IMR-90 (cell line): ENCODE measurements at places on chromosomes 7 and 10. TPM values are rescaled to one million over a fixed set of nuclear protein-coding genes. Genes with fewer than 3 reads are reported as not detected.

DNA sequence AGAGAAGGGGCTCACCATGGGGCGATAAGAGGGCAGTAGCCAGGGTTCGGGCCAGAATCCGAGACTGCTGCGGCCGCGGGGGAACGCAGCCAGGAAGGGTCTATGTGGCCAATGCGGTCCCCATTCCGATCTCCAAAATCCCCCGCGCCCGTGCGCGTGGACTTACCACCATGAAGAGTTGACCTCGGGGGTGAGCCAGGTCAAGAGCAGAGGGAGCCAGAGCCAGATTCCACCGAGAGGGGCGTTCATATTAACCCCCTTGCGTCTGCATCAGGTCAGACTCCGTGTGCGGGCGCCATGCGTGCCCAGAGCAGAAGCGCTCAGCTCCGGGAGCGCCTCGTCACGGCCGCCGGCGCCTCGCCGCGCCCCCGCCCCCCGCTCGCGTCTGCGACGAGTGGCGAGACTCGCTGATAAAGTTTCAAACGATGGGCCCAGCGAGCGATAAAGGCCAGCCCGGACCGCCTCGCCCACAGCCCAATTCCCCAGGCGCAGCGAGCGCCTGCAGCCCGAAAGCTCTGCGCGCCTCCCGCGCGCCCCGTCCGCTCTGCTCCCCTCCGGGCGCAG lies at the start of gene WNT2:
TSS of gene WNT2 (minus strand) at position 318 of the 564 bp plus-strand sequence. CDS start at position 249, 69 bp downstream.
- H3K27me3 ChIP-seq, result peaks cover 30% of the 10 kb centered on the region
- peaks cover 6% of the 10 kb centered on the region; the same call in 1 of the 2 replicates for H3K36me3 ChIP-seq
- peak within 1 kb of the TSS; percentile 8; the same call in 1 of the 2 replicates for H3K27ac ChIP-seq
- H3K4me1 ChIP-seq, result peaks cover 7% of the 10 kb centered on the region; the same call in 1 of the 2 replicates

DNA sequence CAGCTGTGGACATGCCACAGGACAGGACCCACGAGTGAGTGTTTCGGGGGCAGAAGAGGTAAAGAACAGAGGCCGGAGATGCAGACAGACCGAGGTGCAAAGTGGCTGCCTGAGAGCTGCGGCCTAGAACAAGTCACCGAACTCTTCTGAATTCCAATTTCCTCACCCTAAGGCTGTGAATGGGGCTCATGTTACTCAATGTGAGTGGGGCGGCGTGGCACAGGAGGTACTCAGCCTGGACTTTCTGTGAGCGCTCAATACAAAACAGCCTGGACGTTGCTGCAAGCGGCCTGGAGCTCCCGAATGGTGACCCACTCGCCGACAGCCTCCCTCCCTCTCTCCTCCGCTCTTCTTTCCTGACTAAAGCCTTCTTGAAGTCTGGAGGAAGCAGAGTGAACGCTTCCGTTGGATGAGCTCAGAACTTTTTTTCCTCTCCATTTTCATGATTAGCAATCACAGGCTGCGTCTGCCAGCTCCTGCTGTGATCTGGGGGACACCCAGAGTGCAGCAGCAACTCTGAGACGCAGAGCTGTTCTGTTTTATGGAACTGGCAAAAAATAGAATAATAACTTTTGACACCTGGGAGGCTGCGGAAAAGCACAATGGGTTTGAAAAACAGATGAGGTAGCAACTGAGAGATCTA lies 108.5 kb downstream of the PTPRN2 start:
- DNase-seq, result no peak
- H3K4me1 ChIP-seq, result no peaks in the 10 kb centered on the region
- H3K36me3 ChIP-seq, result no peaks in the 10 kb centered on the region
- H3K27me3 ChIP-seq, result no peaks in the 10 kb centered on the region

- peak; percentile 4 for DNase-seq
- no peak overlapping the region for H3K4me3 ChIP-seq
- peaks cover 3% of the 10 kb centered on the region; the same call in 1 of the 2 replicates for H3K4me1 ChIP-seq
- H3K27ac ChIP-seq, result no peak overlapping the region
- H3K36me3 ChIP-seq, result peaks cover 16% of the 10 kb centered on the region
Observed at GRCh38 chr10:22550732-22551131, 163.6 kb downstream of the PIP4K2A start.

DNA sequence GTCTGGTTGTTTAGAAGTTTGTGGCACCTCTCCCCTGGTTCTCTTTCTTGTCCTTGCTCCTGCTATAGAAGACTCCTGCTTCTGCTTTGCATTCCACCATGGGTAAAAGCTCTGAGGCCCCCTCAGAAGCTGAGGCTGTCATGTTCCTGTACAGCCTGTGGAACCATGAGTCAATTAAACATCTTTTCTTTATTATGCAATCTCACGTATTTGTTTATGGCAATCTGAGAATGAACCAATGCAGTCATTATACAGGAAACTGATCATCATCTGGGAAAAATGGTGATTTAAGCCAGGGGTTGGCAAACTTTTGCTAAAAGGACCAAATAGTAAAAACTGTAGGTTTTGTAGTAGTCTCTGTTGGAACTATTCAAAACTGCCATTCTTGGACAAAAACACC lies 175.4 kb downstream of the CSTF2T start:
- no peaks in the 10 kb centered on the region for H3K36me3 ChIP-seq
- peaks cover 6% of the 10 kb centered on the region for H3K4me1 ChIP-seq
- no peak overlapping the region for H3K27ac ChIP-seq
- peak; percentile 79 for DNase-seq

The ASIC3 gene
- not detected in 2 replicates for total RNA-seq
